NCI-H510A treated with DMSO at 0.1 percent for 48 hours (cell line): ENCODE measurements at places on chromosomes 7 and 10.

- DNase-seq: no peak
Observed at GRCh38 chr10:18151356-18151890, 11.2 kb downstream of the CACNB2 start.

- no peak for DNase-seq
Observed at GRCh38 chr10:118629211-118629610, 33.8 kb upstream of the PRLHR start.

DNA sequence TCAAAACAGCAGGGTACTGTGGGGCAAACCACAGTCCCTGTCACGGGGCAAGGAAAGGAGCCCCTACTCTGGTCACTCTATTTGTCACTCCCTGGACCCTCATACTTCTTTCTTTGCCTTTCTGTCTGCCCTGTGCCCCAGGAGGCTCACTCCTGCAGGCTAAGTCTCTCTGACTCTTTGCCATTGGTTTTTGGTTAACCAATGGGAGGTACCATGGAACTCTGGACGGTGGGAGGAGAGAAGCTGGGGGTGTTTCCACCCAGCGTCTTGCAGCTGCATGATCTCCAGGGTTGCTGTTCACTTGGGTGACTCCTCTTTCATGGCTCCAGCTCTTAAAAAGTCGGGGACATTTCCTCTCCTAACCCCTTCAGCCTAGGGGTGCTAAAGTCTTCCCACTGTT lies 15.4 kb upstream of the EIF5AL1 start:
- DNase-seq: no peak

- DNase-seq: no peak
Observed at GRCh38 chr10:126663880-126664279, 6.6 kb downstream of the C10orf90 start.

- DNase-seq: no peak
Observed at GRCh38 chr10:79098596-79099015, 29.8 kb downstream of the ZMIZ1 start.

DNA sequence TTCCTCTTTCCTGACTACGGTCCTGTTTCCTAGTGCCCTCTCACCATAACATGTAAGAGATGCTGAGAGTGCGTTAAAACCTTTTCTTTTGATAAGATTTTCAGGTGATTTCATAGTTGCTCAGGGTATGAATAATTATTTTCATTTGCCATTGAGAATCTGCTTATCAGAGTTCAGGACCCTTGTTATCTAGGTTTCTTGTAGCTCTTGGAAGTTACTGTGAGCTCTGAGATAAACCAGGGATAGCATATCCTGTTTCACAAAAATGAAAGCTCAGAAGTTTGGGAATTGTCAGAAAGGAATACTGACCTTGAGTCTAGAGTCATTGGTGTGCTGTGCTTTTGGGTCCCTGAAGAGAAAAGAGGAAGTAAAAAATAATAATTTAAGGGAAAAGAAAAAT lies 76.8 kb upstream of the PRKG1 start:
- no peak for DNase-seq

DNA sequence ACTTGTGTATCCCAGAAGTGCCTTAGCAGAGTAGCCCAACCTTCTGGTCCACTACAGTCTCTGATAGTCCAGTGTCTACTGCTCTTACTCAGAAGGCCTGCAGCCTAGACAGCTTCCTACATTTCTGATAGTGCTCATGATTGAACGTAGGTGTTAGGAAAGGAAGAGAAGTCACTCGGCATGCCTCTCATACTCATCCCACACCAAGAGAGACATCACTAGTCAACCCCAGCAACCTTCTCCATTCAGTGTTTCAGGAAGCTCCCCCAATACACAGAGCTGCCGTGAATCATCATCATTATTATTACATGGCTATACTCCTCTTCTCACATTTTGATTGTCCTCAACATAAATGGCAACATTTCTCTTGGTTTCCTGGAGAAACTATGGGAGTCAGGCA lies 166.4 kb downstream of the COBL start:
- DNase-seq: no peak

DNA sequence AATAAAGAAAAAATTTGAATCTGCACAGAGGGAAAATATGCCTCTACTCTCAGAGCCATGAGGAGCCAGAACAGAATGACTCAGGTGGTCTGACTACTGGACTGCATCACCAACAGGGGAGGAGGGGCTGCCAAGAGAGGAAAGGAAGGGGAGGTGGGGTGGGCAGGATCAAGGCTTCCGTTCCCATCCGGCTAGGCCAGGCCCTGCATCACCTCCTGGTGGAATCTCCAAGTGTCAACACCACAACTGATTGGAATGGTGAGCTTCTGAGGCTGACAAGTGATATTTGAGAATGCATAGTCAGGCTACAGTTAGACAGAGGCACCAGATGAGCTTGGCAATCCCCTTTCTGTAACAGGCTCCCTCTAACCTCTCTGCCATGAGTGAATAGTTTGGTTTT lies 10.4 kb upstream of the GPR26 start:
- DNase-seq: no peak

DNA sequence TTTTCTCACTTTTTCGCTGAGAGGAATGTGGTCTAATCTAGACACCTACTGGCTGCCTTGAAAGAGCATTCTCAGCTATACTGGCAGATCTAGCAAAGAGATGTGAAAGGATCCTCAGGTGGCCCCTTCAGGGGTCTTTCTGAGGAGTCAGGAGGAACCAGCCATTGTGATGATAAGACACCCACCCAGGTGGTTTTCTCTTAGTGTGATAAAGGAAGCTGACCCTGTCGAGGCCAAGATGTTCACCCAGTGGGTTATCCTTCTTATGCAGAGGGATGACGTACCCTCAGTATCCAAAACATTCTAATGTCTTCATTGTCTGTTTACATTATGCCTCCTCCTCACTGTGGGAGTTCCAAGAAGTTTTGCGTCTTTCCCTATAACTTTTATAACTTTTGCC lies 98.3 kb upstream of the LRGUK start:
- DNase-seq: no peak

GRCh38 chr10:5752301-5752871 lies 60.8 kb downstream of the GDI2 start:
- no peak for DNase-seq

DNA sequence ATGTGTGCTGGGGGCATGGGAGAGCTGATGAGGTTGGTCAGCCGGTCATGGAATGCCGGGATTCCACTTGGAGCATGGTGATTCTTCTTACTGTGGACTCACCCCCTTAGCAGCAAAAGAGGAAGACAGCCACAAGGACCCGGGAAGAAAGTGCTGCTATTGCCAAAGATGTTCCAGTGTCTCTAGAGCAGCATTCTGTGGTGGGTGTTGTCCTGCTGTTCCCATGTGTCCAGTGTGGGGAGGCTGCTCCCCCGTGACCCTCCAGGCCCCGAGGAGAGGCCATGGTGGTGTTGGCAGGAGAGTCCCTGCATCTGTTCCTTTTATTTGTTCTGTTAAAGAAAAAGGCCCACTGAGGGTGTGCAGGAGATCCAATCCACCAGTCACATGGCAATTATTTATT lies 499.4 kb downstream of the RPS24 start:
- no peak for DNase-seq

DNA sequence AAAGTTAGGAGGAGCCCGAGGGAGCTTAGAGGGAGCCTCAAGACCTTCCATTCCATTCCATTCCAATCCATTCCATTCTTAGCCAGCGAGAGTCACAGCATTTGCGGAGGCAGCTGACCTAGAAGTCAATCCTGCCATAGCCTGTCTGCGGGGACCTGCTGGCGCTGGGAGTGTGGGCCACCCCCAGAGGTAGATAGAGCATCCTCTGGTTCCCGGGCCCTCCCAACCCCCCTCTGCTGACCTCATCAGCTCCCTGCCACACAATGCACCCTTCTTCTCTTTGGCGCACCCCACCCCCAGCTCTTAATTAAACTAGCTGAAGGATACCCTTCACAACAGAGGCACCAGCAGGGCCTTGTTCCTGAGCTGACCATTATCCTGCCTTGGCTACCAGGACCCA lies 152.5 kb upstream of the ZMIZ1 start:
- no peak for DNase-seq

DNA sequence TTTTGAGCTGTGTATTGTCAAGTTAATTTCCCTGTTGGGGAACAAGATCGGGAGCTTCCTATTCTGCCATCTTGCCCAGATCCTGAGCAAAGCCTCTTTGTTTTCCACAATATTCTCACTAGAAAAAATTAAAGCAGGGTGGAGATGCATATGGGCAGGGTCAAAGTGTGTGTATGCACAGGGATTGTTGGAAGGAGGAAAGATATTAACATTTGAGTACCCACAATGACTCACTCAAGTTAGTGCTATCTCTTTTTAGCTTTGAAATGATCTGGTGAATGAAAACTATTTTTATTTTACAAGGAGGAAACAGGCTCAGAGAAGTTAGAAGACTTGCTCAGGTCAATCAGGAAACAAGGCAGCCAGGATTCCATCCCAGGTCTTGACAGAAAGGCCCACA lies 6.7 kb upstream of the BTBD16 start:
- no peak for DNase-seq

DNA sequence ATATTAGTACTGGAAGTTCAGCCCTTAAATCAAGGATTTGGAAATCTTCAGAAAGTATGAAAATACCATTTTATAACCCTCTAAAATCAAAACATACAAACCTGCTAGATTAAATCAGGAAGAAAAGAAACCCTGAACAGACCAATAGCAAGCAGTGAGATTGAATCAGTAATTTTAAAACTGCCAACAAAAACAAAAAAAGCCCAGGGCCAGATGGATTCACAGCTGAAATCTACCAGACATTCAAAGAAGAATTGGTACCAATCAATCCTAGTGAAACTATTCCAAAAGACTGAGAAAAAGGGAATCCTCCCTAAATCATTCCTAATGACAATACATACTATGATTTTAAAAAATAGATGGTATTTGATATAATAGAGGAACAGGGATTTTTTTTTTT lies 70.1 kb downstream of the MCU start:
- DNase-seq: no peak

- no peak for DNase-seq
Observed at GRCh38 chr10:105239311-105240219, 598.5 kb downstream of the SORCS3 start.

DNA sequence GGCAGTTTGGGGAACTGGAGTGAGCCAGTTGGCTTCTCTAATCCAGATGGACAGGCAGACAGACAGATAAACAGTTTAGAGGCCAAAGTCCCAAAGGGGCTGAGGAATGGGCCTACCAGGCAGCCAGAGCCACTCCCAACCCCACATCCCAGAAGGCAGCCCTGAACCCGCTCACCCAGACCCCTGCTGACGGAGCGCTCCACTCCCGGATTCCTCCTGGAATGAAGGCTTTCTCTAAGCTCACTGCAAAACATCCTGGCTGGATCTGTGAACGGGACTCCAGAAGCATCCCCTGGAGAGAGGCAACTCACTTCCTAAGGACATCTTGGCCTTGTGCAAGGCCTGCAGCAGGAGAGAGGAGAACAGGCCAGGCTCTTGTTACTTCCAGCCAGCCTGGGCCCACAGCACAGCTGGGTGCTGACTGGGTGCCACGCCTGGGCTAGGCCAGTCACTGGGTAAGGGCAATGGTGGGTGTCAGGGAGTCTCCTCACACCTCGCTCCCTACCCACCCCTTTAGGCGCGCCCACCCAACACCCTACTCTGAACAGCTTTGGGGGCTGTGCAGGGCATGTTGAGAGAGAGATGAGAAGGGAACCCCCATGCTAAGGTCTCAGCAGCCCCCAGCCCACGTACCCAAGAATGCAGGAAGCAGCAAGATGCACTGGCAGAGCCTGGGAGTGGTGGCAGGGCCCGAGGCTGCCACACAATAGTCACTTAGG lies 168.6 kb upstream of the ZMIZ1 start:
- no peak for DNase-seq

GRCh38 chr10:124214610-124215375 lies 121.4 kb upstream of the CHST15 start:
- no peak for DNase-seq

GRCh38 chr7:124101173-124101768 lies 68.4 kb upstream of the TMEM229A start:
- DNase-seq: no peak

DNA sequence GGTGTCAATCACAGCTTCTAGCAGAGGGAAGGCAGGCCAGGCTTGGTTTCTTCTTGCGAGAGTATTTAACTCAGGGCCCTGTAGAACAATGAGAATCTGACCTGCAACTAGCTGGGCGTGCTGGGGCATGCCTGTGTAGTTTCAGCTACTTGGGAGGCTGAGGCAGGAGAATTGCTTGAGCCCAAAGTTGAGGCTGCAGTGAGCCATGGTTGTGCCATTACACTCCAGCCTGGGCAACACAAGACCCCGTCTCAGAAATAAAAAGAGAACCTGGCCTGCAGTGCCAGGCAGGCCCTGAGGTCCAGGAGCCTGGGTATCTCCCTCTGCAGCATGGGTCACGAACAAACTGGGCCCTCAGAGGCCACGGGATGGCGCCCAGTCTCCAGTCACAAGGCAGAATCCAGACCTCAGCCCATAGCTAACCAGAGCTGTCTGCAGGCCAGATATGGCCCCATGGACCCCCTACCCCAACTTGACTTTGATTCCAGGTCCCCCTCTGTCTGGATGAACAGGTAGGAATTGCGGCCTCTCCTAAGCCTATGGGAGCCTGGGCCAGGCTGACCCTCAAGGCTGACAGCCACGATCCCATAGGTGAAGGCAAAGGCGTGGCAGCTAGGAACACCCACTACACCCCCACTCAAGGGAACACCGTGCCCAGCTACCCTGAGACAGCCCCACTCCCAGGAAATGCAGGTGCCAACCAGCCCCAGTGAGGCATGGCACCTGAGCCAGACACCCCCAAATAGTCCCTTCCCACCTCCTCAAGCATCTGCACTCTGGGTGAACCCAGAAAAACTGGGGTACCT lies 102.7 kb upstream of the TNRC18 start:
- no peak for DNase-seq
